ENCODE measurements at places on chromosomes 2 and 18.

DNA sequence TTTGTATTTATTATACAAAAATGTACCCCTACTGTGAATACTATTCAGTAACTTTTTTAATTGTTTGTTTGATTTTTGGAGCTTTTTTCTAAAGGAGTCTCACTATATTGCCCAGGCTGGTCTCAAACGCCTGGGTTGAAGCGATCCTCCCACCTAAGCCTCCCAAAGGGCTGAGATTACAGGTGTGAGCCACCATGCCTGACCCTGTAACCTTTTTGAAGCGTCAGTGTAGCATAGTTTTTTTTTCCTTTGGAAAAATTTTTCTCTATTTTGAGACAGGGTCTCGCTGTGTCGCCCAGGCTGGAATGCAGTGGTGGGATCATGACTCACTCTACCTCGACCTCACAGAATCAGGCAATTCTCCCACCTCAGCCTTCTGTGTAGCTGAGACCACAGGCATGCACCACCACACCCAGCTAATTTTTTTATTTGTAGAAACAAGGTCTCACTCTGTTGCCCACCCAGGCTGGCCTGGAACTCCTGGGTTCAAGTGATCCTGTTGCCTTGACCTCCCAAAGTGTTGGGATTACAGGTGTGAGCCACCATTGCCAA lies 2.0 kb downstream of the GMCL1 start:
- DNase-seq = no peak

DNA sequence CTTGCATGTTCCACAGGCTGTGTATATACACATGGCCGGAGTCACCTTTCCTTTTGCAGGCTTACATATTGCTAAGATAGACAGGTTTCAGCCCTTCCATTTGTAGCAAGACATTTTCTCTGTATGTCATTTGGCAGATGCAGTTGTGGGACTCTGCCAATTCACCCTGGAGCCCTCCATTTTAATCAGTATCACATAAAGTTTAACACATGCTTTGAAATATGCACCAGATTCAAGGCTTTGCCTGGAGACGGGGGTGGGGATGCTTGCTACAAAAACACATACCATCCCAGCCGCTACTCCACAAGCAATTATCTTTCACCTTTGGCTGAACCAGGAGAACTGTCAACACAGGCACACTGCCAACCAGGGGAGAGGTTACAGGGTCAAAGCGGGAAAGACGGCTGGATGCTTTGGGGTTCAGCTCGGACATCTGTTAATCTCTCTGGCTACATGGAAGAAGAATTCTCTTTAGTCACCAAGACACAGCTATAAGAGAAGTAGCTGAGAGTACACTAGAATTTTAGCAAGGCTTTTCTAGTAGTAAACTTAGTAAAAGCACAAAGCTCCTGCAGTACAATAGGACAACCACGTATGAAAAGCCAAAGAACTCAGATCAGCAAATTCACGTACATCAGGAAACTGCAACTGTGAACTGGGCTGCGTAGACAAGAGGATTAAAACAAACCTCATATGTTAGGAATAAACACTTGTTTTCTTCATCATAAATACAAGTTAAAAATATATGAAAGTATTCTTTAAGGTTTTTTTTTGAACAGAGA lies 130.9 kb downstream of the EXOC6B start:
- peak; percentile 66 for DNase-seq

GRCh38 chr2:100801402-100801801 lies 18.5 kb upstream of the NPAS2 start:
- DNase-seq = no peak

DNA sequence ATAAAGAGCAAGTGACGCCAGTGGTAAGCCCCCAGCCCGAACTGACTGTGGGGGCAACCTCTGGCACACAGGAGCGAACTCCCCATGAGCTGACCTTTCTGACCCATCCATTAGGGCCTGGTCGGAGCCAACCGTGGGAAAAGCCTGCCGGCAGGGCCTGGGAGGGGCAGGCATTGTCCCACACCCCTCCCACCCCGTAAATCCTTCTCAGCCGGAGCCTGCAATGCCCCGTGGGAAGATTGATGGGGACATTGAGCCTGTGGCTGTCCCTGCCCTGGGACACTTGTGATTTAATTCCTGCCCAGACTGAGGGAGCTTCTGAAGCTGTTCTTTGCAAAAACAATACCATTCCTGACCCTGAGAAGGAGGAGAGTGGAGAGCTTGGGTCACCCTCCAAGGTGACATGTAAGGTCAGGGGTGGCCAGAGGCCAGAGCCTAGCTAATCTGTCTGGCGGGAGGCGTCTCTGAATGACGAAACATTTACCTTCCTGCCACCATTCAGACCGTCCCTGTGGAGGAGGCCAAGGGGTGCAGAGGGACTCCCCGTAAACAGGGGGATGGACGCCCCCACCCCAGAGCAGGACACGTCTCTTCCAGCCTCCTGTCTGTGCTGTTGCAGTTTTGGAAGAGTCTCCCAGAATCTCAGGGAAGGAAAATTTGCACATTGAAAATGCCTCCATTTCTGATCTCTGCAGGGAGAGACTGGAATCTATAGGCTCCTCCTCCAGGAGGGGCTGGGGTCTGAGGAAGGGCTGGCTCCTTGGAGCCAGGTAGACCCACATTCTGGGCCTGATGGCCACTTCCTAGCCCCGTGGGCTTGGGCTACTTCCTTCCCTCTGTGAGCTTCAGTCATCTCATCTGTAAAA lies 51.2 kb upstream of the HS6ST1 start:
- DNase-seq = no peak

DNA sequence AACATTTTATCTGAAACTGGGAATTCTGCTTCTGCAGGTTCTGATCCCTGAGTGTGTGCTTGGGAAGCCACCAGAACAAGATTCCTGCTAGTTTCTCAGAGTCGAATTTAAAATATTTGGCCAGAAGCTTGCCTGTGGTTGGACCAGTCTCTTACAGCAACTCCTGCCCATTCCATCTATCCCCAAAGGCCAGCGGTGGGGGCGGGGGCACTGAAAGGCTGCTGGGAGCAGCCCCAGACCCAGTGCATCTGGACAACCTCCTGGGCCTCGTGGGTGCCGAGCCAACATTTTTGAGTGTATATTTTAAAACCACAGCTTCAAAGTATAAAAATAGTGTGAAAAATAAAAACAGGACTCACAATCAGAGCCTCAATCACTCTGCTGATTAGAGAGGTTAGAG lies 38.6 kb upstream of the ZFP36L2 start:
- DNase-seq = no peak

- DNase-seq = no peak
These were observed 79.5 kb upstream of the SLC8A1 start for GRCh38 chr2:40531359-40531758.

- DNase-seq = no peak
These were observed 1928.8 kb upstream of the CELF4 start for GRCh38 chr18:39494211-39494896.

GRCh38 chr2:12932192-12932591 lies 215.5 kb downstream of the TRIB2 start:
- DNase-seq = no peak

GRCh38 chr2:2851806-2852777 lies 521.0 kb upstream of the MYT1L start:
- DNase-seq = no peak

DNA sequence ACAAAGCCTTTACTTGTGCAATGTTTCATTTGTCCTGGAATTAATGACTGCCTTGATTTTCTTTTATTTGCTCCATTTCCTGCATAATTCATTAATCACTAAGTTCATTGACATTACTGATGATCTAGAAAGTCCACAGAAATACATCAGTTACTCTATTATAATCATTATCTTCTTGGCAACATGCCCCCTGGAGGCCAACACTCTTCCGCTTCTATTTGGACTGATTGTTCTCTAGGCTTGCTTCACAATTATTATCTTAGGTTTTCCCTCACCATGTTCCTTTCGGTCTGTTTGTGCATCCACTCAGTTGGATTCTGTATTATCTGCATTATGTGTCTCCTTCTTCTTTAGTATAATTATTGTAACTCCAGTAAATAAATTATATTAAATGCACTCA lies 461.0 kb upstream of the CDH2 start:
- DNase-seq = no peak

DNA sequence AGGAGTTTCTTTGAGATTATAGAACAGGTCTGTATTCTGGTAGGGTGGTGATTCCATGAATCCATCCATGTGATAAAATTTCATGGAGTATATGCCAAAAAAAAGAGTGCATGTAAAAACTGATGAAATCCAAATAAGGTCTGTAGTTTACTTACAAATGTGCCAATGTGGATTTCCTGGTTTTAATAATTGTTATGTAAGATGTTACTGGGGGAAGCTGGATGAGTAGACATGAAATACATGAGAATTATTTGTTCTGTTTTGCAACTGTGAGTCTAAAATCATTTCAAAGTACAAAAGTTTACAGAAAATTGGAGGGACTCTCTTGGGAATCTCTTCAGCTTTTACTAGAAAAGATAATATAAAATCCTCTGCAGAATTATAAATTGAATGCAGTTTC lies 23.7 kb upstream of the TMEM214 start:
- no peak for DNase-seq

DNA sequence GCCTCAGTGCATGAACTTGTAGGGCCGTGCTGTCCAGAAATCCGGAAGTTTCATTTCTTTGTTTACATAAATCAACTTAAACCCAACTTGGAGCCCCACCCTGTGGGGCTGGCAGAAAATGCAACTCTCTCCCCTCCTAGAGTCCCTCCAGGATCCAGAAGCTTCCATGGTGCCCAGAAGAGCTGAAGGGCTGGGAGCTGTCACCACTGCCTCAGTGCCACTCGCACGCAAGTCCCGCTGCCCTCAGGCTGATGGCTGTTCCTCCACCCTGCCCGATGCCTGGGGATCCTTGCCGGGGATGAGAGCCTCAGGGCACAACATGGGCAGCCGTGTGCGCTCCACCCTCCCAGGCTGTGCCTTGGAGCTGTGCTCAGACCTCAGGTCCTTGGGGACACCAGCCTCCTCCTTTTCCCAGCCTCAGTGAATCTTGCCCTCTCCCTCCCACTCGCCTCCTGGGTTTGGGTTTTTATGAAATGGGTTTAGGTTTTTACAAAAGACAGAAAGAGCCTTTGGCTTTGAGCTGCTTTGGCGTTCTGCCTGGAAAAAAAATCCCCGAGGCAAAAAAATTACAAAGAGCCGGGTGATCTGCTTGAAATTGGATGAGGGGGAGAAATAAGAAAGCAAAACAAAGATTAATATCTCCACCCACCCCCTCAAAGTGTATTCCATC lies 155.2 kb downstream of the TWIST2 start:
- DNase-seq = no peak

- DNase-seq = no peak
These were observed 125.8 kb upstream of the CYP1B1 start for GRCh38 chr2:38201784-38202183.

GRCh38 chr2:30115981-30116285 lies 30.9 kb upstream of the YPEL5 start:
- DNase-seq = no peak

- no peak for DNase-seq
These were observed 25.6 kb upstream of the GTF2A1L start for GRCh38 chr2:48592067-48592466.

DNA sequence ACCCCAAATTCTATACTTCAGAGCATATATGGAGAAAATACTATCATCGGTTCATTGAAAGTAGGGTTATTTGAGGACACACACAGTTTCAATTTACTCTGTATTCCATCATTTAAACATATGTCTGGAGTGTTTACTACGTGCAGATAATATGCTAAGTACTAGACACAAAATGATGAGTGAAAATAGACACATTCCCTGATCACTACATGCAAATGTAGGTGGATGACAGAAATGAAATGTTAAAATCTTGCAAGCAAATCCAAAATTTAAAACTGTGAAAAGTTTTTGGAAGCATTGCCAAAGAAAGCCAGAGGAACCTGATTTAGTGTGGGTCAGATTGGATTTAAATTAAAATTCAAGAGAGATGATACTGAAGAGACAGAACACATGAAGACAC lies 1106.6 kb downstream of the CBLN2 start:
- DNase-seq = no peak

- no peak for DNase-seq
These were observed 881.6 kb upstream of the PIK3C3 start for GRCh38 chr18:41073372-41073954.

DNA sequence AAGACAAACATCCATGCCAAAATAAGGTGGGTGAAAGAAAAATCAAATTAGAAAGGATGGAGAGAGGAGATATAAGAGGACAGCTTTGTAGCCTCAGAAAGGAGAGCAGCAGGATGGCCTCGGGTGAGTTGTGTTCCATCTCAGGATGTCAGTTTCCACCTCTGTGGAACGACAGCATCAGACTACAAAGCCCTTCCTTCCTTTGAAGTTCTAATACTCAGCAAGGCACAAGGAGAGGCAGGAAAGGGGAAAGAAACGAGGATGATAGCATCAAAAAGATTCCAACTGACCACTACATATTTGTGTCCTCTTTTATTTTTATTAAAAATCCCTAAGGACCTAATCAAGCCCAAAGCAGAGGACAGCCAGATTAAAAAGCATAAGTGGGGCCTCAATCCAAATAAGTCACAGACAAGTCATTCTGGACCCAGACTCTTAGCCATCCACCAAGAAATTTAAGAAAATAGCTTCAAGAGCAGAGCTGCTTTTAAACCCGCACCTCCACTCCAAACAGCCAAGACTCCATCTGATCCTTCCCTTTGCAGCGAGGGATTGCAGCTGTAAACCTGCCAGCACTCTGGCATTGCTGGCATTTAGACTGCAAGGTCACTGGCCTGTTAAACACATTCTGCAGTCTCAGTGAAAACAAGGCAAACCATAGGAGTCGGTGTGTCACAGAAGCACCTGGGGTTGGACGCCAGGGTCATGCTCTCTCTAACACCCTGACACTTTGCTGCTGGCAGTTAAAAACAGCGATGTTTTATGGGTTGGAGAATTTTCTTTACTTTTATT lies 314.5 kb upstream of the CHAC2 start:
- no peak for DNase-seq

GRCh38 chr18:59715966-59716369 lies 18.7 kb upstream of the CCBE1 start:
- DNase-seq = no peak

DNA sequence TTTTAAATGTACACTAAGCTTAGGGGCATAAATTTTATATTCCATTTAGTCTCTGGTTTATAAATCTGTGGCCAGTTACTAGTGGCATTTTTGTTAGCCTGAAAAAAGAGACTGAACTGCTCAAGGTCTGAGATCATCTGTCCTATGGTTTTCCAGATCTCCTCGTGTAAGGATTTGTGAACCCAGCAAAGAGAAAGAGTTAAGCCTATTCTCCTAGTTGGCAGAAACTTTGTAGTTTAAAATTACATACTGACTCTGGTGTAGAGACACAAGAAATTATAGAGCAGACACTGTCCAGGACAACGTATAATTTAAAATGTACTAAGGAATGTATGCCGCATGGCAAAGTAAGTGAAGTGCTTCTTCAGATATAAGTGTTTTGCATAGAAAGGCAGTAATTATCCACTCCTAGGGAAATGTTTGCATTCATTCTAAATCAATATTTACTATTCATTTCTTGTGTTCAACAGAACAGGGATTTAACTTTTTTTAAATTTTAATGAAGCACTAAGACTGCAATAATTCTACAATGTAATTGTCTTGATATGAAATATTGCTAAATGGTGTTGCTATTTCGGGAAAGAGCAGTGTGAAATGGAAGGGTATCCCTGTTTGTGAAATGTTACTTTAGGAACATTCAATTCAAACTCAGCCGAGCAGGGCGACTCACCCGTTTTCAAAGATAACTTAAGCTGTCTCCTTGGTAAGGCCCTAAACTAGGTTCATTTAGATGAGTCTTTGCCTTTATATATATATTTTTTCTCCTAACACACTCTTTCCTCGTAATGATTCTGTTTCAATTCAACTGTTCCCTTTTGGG lies 508.4 kb upstream of the ZEB2 start:
- DNase-seq = peak; percentile 28

- no peak for DNase-seq
These were observed 113.3 kb downstream of the FAM210A start for GRCh38 chr18:13613099-13613498.

GRCh38 chr2:228224410-228224809 lies 42.9 kb upstream of the SPHKAP start:
- no peak for DNase-seq

GRCh38 chr2:203122317-203122986 lies 107.8 kb downstream of the NBEAL1 start:
- no peak for DNase-seq

Data from NCI-H1105 (cell line).